ENCODE measurements at places on chromosomes 6 and 20.

- DNase-seq, result no peak
These were observed 89.9 kb downstream of the CARMIL1 start for GRCh38 chr6:25369036-25369432.

GRCh38 chr6:148466158-148466557 is 123.5 kb downstream of the SASH1 start:
- no peak for DNase-seq

GRCh38 chr6:111484633-111484930 is 1.6 kb upstream of the REV3L start:
- DNase-seq, result no peak

- DNase-seq, result no peak
These were observed 52.3 kb downstream of the UQCC1 start for GRCh38 chr20:35359335-35359950.

DNA sequence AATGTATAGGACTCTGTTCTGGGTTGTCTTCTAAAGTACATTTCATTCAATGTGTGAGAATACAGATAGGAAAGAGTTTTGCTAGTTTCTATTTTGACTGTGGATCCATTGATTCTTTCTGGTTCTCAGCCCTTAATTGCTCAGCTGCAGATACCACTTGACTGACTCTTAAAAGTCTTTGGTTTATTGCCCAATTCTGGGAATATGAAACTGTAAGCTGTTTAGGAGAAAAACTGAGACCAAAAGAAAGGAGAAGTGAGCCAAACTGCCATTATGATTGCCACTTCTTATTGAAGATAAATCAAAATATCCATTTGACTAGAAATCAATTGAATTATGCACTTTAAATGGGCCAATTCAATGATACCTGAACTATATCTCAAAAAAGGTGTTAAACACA is 211.4 kb downstream of the ESR1 start:
- DNase-seq, result no peak

GRCh38 chr6:43716099-43716498 is 28.5 kb upstream of the MRPS18A start:
- DNase-seq, result no peak

DNA sequence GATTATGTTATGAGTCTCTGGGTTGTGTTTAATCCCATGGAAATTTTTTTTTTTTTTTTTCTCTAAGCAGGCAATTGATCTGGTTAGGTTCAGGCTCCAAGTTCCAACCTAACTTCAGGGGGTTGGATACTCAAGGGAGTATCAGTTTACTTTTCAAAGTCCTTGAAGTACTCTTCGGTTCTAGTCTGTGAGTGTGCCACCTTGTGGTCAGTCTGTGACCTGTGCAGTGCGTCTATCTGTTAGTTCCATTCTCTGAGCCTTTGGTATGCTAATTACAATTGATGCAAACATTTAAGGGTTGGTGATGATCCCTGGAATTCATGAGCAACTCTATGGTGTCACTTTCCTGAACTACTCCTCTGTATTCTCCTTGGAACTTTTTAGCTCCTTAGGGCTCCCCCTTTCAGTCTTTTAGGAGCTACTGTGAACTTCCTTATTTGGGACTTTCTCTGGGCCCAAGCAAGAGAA is 342.0 kb downstream of the SOX4 start:
- no peak for DNase-seq

DNA sequence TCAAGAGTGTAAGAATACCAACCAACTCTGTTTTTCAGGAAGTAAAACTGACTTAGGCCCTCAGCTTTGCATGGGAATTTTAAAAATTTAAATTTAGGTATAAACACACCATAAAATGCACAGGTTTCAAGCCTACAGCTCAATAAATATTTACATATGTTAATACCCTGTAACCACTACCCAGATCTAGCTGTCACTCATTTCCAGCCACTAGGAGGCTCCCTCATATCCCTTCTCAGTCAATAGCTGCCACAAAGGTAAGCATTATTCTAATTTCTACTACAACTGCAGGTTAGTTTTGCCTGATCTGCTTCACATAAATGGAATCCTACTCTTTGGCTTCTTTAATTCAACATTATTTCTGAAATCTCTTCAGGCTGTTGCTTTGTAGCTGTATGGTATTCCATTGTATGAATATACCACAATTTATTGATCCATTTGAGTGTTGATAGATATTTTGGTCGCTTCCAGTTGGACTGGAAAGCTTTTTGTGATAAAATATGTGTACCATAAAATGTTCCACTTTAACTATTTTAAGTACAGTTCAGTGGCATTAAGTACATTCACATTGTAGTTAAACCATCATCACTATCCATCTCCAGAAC is 32.5 kb upstream of the MEI4 start:
- DNase-seq, result no peak

DNA sequence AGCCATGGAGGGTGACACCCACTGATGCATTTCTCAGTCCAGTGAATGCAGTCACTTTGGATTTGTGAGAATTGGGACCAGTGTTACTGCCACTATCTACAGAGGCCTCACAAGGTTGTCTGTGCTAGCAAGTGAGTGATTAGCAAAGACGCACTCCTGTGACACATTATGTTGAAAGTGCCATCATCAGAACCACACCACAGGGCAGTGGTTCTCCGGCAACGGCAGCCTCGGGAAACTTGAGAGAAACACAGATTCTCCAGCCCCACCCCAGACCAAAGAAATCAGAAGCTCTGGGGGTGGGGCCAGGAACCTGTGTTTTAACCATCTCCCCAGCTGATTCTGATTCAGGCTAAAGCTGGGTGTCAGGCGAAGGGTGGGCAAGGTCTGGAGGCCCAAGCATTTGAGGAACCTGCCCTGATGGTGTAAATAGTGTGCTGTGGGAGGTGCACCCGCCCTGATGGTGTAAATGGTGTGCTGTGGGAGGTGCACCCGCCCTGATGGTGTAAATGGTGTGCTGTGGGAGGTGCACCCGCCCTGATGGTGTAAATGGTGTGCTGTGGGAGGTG is 39.9 kb downstream of the TMEM242 start:
- DNase-seq, result no peak

DNA sequence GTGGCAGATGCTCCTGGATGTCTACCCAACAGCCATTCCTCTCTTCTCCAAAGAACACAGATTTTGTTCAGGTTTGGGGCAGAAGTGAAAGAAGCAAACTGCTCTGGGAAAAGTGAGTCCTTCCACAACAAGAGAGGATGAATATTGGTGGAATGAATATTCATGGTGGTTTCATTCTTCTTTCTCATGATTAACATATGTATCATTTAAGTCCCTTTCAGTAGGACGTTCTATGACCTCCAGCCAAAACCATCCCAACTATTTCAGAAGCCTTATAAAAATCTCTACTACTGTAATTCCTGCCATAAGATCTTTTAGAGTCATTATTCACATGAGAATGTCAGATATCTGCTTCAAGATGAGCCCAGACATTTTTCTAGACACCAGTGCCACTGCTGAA is 44.4 kb downstream of the MDN1 start:
- no peak for DNase-seq

GRCh38 chr6:149032599-149033405 is 284.7 kb upstream of the TAB2 start:
- DNase-seq, result no peak

- DNase-seq, result no peak
These were observed 88.9 kb upstream of the ECI2 start for GRCh38 chr6:4224067-4224978.

GRCh38 chr6:3467996-3468395 is 11.1 kb upstream of the SLC22A23 start:
- DNase-seq, result no peak

- no peak for DNase-seq
These were observed 15.0 kb downstream of the IFT52 start for GRCh38 chr20:43605715-43606114.

DNA sequence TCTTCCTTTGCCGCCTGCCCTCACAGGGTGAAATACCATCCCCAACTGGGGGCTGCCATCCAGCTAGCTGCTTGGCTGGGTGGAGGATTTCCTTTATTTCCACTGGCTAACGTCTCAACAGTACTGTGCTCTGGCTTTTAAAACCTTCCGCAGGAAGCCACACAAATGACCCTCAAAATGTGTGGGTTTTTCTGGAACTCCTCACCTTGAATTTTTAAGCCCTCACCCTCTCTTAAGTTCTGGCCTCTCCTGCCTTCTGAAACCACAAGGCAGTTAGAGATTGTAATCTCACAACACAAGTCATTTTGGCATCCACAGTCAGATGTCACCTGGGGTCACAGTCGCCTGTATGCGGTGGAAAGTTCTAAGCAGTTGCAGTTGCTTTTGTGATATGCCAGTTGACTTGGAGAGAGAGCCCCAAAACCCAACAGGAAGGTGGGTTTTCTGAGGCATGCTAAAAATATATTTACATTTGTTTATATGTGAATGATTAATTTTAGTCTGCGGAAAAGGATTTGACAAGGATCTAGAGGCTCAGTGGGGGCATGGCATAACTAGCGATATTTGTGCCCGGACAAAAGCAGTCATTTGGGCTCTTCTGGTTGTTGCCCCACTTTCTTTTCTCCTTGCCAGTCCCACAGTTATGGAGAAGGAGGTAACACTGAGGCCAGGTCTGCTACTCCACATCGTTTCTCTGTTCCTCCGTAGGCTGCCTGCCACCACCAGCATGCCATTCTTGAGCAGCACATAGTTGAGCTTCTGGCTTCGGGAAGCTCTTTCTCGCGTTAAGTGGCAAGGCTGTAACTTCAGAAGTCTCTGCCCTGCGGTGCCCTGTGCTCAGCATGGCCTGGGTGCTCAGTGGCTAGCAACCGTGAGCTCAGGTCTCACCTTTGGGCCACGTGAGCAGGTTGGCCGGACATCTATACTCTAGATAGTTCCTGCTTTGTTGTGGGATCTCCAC is 335.3 kb downstream of the CD83 start:
- DNase-seq, result no peak

DNA sequence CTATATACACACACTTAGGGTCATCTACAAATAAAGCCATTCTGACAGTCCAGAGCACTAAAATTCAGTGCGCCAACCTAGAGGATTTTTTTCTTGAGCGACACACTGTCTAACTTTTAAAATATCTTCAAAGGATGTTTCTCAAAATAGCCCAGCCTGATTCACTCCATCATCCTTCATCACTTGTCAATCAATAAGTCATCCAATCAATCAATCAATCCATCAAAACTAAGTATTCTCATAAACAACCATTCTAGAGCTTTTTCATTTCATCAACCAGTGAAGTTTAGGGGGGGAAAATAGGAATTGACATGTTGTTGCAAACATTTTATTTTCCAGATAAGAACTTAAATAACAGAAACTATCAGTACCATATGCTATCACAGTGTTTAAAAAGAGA is 183.2 kb downstream of the HDGFL1 start:
- DNase-seq, result no peak

DNA sequence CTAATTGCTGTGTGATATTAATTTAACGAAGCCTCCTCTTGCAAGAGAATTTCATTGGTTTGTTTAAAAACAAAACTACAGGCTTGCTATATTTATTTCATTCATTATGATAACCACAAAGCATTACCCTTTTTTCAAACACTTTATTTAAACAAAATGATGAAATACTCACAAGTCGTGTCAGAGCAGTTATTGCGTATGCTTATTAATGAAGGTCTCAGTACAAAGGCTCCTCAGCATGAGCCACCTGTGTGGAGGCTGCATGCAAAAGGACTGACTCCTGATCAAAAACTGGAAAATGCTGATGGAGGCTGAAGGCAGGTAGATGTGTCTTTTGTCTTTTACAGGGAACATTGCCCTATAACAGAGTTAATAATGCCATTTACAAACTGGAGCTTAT is 130.5 kb downstream of the CRYBG1 start:
- no peak for DNase-seq

DNA sequence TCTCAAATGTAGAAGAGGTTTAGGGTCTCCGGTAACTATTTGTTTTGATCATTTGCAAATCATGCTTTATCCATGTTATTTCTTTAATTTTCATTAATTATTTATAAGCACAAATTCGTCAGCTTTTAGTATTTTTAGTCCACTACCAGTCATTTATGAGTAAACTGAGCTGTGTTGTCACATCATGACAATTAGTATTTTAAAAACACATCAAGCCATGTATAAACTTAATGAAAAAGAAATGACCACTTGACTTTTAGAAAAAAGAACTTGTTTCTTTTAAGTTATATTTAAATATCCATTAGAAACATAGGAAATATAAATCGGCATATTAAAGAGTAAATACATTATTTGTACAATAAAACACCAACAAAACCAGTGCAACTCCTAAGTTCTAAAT is 2.8 kb downstream of the NKX2-4 start:
- DNase-seq, result no peak

DNA sequence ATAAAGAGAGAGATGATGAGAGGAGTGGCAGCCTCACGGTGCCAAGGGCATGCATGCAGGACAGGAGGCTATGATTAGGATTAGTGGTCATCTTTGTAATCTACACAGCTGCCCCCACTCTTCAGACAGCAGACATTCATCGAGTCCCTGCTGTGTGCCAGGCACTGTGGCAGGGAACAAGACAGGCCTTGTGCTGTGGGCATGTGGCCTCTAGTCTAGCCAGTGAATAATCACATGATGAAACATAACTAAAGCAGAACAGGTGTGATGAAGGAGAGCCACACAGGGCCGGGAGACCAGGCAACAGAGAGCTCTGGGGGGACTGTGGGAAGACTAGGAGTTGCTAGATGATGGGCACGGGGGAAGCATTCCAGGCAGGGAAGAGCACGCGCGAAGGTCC is 22.2 kb downstream of the TOX2 start:
- no peak for DNase-seq

DNA sequence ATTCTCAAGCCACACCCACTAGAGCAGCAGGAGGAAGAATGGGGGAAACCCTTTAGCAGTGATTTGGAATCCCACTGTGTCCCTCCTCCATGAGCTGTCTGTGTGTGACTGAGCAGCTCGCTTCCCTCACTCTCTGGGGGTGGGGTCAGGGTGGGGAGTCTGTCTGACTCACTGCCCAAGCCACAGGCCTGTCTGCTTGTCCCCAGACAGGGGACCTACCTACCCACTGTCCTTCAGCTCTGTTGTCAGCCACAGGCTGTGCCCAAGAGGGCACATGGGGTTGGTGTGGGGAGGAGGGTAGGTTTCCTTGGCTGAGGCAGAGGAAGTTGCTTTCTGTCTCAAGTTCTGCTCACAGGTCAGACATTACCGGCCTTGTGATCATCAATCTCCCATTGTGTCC is 127.0 kb downstream of the MAFB start:
- no peak for DNase-seq

- no peak for DNase-seq
These were observed 92.4 kb upstream of the CD83 start for GRCh38 chr6:14025160-14025559.

- DNase-seq, result no peak
These were observed 14.8 kb downstream of the BANF2 start for GRCh38 chr20:17714597-17714996.

- no peak for DNase-seq
These were observed 162.5 kb downstream of the TRMT11 start for GRCh38 chr6:126148853-126149252.

Data from sciatic nerve (tissue), 2 donors.